CMK (cell line): ENCODE measurements at places on chromosomes 16 and 17.

GRCh38 chr16:88471575-88471974, 18.5 kb downstream of the ZFPM1 start:
- no peak for DNase-seq

DNA sequence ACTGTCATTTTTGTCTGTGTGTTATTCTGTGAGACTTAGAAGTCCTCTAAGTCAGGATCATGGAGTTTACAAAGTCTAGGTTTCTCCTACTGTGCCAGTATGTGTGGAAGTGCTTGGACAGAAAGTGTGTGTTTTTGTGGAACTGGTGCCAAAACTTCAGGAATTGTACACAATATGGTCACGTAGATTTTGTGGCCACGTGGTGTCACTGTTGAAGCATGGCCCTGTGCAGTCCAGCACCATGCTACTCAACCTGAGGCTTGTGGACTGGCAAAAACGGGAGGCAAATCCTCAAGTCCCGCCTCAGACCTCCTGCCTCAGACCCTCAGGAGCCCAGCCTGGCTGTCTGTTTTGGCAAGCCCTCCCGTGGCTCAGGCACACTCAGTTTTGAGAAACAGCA, 16.7 kb upstream of the ALKBH5 start:
- no peak for DNase-seq

DNA sequence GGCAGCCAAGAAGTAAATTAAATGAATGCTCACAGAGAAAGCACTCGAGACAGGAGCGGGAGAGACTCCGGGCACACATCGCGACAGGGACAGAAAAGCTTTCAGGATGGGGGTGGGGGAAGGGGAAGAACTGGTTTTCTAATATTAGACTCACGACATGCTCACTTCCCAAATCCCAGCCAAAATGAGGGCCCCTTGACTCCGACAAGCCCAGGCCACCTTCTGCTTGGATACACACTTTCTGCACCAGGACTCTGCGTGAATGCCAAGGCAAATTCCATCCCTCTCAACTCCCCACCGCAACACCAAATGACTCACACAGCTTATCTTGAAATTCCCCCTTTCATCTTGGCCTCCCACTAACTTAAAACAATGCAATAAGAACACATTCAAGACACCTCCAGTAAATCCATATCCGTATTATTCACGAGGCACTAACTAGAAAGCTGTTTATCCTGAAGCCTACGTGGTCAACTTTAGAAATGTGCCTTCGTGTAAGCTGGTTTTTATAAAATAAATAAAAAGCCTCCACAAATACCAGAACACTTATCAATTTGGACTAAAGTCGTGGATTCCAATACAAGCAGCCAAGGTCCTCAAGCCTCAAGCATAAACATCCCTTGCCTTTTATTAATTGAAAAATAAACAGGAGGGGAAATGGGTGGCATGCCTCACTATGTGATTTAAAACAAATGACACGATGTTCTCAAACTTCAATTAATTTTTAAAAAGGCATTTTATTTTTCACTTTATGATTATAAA, 46.1 kb downstream of the NXN start:
- no peak for DNase-seq

GRCh38 chr16:30554557-30555314, 3.4 kb downstream of the ZNF764 start:
- no peak for DNase-seq

DNA sequence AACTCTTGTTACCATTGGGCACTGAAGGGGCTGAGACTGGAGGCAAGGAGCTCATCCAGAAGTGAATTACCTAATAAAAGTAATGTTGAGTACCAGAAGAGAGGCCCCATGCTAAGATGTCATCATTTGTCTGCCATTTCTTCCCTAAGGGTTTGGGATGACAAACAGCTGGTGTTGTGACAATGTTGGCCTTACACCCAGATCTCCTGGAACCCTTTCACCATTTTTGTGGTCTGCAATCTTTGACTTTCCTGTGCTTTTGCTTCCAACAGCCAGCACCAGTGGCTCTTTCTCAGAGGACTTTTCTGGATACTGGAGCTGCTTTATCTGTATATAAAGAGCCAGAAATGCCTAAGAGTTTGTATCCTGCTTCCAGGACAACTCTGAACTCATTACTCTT, 84.1 kb downstream of the SHISA9 start:
- no peak for DNase-seq

DNA sequence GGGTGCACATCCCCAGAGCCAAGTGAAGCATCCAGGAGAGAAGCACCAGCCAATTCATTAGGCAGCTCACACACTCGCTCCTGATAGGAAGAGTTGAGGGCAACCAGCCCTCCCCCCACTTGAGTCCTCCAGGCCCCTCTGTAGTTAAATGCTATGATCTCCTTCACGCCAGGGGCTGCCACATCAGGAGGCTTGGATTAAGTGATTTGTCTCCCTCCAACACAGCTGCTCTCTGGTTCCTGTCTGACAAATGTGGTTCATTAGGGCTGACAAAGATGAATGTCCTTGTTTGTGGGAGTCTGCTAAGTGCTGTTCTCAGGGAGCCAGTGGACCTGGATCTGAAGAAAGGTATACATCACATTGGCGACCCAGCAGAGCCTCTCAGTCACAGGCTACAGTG, 94.5 kb upstream of the WSCD1 start:
- DNase-seq, result no peak

DNA sequence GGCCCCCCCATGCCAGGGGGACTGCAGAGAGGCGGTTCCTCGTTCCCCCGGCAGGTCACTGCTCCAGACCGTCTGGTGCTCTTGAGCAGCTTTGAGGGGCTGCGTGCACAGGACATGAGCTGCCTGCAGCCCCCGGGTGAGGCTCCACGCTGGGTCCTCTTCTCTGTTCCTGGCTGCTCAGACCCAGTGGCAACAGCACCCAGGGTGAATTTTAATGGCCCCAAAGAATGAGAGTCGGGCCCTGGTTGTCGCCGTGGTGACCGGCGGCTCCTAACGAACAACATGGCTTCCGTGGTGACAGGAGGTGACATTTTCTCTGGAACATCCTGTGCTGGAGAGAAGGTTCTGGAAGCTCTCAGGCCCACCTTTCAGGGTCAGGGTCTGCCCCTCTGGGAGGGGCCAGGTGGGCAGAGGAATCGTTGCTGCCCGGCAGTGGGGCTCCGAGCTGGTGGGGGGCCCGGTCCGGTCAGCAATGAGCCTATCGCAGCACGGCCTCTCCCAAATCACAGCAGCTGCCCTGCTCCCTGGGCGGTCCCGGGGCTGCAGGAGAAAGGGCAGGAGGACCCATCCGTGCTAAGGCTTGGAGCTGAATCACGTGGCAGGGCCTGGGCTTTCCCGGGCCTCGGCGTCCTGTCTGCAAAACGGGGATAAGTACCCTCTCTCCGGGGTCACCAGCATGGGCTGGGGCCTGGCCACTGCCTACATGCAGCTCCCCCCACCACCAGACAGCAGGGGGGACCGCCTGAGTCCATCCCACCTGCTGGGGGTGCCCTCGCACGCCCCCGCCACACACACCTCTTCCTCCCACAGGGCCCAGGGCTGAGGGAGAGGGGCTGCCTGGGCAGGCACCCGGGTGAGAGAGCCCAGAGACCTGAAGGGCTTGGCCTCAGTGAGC, 3.4 kb upstream of the C1QTNF8 start:
- DNase-seq, result no peak

GRCh38 chr16:81469710-81470535, 25.3 kb downstream of the CMIP start:
- no peak for DNase-seq

DNA sequence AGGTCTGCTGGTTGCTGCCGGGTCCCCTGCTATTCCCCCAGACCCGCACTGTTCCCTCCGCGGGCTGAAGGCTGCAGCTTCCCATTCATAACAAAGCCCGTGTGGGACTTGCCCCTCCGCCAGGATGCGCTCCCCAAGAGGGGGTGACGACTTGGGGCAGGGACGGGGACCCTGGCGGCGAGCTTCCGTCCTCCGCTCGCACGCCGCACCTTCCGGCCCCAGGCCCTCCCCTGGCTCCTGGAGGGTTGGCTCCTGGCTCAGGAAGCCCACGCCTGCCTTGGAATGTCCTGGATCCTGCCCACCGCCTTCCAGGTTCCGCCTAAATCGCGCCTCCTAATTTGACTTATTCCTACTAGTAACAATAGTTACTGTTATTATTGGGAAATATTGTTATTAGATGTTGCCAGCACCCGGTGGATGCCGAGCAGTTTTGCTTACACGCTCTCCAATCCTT, 1.1 kb upstream of the TFAP4 start:
- peak; percentile 83 for DNase-seq

GRCh38 chr16:54576785-54577184, 290.2 kb upstream of the IRX3 start:
- no peak for DNase-seq

DNA sequence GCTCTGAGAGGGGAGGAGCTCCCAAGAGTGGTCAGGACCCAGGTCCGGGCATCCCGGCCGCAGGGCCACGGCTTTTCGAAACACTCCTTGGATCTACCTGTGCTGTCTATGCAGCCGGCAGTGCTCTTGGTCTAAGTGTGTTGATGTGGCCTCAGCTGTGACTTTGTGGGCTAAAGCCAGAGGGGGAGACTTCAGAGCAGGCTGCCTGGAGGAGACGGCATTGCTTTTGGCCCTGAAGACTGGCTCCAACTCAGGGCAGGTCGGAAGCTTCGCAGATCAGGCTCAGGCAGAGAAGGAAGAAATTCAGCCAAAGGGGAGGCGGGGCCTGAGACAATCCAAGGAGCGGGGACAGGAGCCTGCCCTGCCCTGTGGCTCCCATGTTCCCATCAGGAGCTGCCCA, 31.4 kb downstream of the PIEZO1 start:
- no peak for DNase-seq

- no peak for DNase-seq
Observed at GRCh38 chr16:28108590-28109247, 45.2 kb upstream of the GSG1L start.

GRCh38 chr16:31455601-31456314, 3.5 kb upstream of the ARMC5 start:
- no peak for DNase-seq

GRCh38 chr17:48998587-48999440, 1.6 kb downstream of the IGF2BP1 start:
- no peak for DNase-seq

- no peak for DNase-seq
Observed at GRCh38 chr17:80095038-80095843, 6.1 kb upstream of the GAA start.

GRCh38 chr17:81002409-81003361, 11.0 kb downstream of the CHMP6 start:
- DNase-seq, result no peak

- DNase-seq, result no peak
Observed at GRCh38 chr17:57953705-57954396, 1.4 kb downstream of the CUEDC1 start.

DNA sequence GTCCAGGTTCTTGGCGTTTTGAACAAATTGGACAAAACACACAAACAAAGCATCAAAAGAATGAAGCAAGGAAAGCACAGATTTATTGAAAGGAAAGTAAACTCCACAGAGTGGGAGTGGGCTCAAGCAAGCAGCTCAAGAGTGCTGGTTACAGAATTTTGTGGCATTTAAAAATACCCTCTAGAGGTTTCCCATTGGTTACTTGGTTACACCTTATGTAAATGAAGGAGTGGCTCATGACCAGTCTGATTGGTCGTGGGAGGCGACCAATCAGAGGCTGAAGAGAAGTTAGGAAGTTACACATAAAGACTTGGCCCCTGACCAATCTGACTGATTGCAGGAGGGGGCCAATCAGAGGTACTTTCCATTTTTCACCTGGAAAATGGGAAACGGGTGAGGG, 1373.8 kb upstream of the GOT2 start:
- peak; percentile 26 for DNase-seq

DNA sequence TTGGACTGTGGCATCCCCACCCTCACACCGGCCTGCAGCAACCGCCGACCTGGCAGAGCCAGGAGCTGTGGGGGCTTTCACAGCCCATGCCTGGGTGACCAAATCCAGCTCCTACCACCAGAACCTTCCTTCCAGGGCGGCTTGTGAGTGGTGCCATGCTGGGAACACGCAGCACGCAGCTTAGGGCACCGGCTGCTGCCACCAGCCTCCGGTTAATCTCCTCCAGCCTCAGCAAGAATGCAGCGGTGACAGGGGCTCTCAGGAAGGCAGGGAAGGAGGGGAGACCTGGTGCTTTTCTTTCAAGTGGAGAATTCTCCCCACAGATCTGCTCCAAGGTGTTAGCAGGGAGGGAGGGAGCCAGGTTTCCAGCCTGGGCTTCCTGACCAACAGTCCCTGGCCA, 32.3 kb upstream of the ANKRD40CL start:
- no peak for DNase-seq

- no peak for DNase-seq
Observed at GRCh38 chr16:88636488-88637265, 1.7 kb upstream of the IL17C start.

- no peak for DNase-seq
Observed at GRCh38 chr16:4465977-4466779, 8.2 kb downstream of the NMRAL1 start.

GRCh38 chr16:30407804-30408534, 563 bp downstream of the ZNF771 start:
- DNase-seq, result no peak

DNA sequence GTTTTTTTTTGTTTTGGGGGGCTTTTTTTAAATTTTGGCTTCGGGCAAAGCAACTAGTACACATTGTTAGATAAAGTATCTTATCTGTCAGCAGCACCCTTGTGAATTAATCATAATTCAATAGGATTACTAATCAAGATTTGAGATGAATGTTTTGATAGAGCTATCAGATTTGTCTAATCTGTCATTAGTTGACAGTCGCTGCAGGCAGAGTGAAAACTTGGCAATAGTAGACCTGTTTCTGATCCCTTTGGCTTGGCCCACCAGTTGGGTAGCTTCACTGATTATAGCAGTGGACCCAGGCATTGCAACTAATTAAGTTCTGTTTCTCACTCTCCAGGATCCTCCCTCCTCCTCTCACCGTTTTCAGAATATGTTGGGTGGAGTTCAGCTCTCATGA, 258.6 kb downstream of the IRX3 start:
- no peak for DNase-seq

- no peak for DNase-seq
Observed at GRCh38 chr17:35295686-35296085, 52.8 kb downstream of the SLFN5 start.

DNA sequence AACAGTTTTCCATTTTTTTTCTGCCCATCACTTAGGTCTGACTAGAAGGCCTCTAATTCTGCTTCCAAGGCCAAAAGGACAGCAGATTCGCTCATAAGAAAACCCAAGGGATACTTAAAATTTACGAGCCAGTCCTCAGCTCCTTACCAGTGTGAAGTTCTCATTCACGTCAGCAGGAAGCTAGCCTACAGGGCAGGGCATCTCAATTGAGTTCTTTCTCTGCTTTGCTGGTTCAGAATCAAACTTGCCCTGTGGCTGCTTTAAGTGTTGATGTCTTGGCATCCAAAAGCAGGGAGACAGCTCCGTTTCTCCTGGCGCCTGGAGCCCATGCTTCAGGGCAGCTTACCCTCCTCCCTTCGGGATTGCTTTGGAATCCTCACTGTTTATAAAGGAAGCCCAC, 136.0 kb downstream of the ANKFN1 start:
- DNase-seq, result no peak

GRCh38 chr17:836151-836550, 54.0 kb downstream of the MRM3 start:
- no peak for DNase-seq
